ENCODE measurements at places on chromosomes 2 and 18.

- DNase-seq: peak; percentile 94
Measured at GRCh38 chr2:54065411-54065810, 50.0 kb upstream of the ACYP2 start.

DNA sequence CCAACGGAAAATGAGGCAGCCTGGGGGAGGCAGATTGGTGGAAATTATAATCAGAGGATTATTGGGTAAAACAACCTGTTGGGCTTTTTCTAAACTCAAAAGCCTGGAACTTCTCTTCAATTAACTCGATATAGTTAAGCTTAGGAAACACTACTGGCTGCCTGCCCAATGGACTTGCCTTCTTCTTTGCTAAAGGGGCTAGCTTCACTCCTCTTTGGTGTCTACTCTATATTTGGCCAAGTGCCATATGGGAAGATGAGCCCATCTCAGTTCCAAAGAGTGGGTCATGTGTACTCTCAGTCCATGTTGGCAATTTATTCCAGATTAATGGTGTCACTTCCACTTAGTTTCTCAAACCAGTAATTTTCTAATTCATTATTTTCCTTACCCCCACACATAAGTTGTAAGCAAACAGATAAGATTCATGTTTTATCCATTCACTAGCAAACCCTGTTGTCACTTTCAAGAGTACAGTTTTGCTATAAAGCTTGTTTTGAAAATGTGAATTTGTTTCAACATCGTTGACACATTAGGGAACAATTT is 34.3 kb downstream of the DARS1 start:
- no peak for DNase-seq

- no peak for DNase-seq
Measured at GRCh38 chr2:95240556-95240955, 33.2 kb downstream of the ZNF892 start.

- no peak for DNase-seq
Measured at GRCh38 chr2:88658881-88659537, 31.7 kb upstream of the EIF2AK3 start.

DNA sequence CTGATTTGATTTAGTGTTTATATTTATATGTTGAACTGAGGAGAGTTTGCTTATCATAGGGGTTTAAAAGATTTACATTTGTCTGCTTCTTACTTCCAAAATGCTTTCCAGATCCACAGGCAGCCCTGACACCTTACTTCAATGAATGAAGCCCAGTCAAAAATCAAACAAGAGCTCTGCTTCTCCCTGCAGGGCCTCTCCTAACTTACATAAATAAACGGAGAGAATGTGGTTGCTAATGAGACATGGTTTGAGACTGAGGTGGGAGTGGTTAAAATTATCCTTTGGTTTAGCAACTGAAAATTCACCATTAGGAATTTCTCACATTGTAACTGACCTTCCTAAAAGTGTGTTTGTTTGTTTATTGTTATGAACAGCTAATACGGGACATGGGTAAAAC is 612.3 kb upstream of the FANCL start:
- DNase-seq: peak; percentile 7

- no peak for DNase-seq
Measured at GRCh38 chr2:149409506-149409905, 79.1 kb downstream of the LYPD6 start.

- DNase-seq: no peak
Measured at GRCh38 chr18:13313006-13313686, 94.6 kb downstream of the LDLRAD4 start.

- no peak for DNase-seq
Measured at GRCh38 chr2:191374366-191374765, 129.2 kb downstream of the MYO1B start.

DNA sequence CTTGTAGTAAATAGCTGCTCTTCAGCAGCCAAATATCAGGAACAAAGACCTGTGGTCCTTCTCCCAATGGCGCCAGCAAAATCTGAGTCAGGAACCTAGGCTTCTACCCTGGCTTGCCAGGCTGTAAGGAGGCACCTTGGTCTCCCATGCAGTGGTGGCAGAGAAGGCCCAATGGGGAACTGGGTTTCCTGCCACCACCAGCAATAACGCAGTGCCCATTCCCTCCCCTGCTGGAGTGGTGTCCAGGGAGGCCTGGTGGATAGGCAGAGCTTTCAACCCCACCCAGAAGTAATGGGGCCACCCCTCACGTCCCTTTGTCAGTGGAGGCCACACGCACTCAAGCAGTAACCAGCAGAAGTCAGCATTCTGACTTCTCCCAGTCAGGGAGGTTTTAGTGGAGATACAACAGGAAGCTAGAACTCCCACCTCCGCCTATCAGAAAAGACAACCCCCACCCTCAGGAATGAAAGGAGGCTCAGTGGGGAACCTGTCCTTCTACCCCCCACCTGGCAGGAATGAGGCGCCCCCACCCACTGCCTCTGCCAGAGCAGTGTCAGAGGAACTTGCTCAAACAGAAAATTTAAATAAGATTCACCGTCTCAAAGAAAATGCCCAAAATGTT is 132.4 kb downstream of the COPS8 start:
- peak; percentile 82 for DNase-seq

- no peak for DNase-seq
Measured at GRCh38 chr2:168652997-168653921, 149.2 kb upstream of the NOSTRIN start.

DNA sequence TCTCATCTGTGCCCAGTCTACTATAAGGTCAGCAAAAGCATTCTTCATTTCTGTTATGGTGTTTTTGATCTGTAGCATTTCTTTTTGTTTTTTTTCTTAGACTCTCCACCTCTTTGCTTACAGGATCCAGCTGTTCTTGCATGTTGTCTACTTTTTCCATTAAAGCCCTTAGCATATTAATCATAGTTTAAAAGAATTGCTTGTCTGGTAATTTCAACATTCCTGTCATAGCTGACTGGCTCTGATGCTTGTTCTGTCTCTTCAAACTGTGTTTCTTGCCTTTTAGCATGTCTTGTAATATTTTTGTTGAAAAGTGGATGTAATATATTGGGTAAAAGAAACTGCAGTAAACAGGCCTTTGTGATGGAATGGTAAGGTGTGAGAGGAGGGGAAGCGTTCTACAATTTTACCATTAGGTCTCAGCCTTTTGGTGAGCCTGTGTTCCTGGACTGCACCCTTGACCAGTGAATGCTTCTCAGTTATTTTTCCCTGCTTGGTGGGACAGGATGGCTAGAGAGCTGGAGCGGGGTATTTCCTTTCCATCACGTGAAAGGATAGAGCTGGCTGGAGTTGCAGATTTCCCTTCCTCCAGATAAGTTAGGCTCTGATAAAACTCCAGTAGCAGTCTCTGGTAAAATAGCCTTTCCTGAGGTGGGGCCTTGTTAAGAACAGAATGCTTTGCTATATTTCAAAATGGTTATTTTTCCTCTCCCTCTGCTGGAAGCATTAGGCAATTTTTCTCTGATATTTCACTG is 65.4 kb downstream of the PLA2R1 start:
- DNase-seq: peak; percentile 74

DNA sequence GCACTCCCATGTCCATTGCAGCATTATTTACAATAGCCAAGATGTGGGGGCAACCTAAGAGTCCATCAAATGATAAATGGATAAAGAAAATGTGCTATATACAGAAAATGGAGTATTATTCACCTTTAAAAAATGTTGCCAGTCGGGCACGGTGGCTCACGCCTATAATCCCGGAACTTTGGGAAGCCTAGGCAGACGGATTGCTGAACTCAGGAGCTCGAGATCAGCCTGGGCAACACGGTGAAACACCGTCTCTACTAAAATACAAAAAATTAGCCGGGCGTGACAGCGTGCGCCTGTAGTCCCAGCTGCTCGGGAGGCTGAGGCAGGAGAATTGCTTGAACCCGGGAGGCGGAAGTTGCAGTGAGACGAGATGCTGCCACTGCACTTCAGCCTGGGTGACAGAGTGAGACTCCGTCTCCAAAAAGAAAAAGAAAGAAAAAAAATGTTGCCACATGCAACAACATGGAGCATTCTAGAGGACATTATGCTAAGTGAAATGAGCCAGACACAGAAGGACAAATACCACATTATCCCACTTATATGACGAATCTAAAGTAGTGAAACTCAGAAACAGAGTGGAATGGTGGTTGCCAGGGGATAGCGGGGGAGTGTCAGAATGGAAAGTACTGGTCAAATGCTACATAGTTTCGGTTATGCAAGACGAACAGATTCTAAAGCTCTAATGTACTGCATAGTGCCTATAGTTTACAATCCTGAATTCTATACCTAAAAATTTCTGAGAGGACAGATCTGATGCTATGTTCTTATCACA is 1385.6 kb upstream of the TMEFF2 start:
- no peak for DNase-seq

GRCh38 chr2:106034325-106034724 is 159.8 kb downstream of the UXS1 start:
- no peak for DNase-seq

GRCh38 chr2:235328991-235329390 is 164.9 kb upstream of the AGAP1 start:
- DNase-seq: no peak

- DNase-seq: no peak
Measured at GRCh38 chr2:44796771-44797170, 144.7 kb upstream of the SIX3 start.

GRCh38 chr2:118844261-118845004 is 3.0 kb downstream of the EN1 start:
- DNase-seq: peak; percentile 52

DNA sequence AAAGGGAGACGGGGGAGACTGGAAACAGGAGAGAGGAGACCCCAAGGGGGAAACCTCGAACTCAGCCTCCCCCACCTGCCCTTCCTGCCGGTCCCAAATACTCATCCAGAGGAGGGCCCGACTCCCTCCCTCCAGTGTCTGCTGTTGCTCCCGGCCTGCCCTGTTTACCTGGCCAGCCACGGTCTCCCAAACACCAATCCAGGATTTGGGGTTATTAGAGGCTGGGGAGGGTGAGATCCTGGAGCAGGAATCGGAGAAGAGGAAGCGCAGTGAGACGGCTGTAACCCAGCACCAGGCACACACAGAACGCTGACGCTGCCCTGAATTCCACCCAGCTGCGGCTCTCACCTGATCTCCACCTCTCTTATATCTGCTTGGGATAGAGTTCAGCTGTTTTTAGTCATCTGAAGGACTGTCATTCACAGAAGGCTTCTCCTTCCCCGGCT is 213.0 kb downstream of the TNS1 start:
- no peak for DNase-seq

DNA sequence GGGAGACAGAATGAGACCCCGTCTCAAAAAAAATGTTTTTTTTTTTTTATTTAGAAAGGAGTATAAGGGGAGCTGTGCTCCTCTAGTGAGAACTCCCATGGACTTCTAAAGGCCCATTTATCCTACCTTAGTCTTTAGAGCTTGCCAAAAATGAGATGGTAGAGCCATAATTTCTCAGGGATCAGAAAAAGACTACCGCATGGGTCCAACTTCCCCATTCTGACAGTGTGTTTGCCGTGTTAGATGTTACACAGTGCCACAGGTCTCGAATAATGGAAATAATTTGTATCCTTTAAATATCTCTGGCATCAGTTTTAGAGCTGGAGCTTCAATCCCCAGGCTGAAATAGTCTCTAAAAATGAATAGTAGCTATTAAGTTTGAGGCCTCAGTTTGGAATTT is 6.0 kb upstream of the SLC39A10 start:
- no peak for DNase-seq

DNA sequence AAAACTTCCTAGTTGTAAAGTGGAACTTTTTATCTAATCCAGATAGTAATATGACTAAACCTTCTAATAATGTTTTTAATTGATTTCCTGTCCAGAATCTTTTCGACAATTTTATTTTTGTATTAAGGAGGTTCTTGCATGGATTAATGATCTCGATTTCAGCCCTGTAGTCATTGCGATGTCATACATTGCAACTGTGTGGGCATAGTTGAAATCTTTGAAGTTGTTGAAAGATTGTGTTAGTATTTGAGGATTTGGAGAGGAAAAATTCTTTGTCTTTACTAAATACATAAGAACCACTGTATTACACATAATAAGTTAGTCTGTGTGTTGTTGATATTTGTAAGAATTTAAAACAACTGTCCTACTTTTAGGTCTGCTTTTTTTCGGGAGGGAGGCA is 31.1 kb downstream of the ACSL3 start:
- peak; percentile 29 for DNase-seq

- DNase-seq: no peak
Measured at GRCh38 chr2:28021898-28022297, 131.4 kb downstream of the BABAM2 start.

DNA sequence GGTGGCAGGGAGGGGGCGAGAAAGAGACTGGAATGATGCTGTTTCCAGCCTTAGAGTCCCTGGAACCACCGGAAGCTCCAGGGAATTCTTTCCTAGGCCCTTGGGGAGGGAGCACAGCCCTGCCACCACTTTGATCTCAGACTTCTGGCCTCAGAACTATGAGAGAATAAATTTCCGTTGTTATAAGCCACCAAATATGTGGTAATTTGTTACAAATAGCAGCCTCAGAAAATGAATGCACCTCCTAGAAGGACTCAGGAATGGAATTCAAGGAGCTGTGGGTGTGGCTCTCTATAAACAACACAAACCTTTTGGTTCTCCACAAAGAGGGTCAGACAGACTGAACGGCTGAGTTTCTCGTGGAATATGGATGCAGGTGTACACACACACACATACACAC is 144.5 kb downstream of the ACKR3 start:
- peak; percentile 53 for DNase-seq

DNA sequence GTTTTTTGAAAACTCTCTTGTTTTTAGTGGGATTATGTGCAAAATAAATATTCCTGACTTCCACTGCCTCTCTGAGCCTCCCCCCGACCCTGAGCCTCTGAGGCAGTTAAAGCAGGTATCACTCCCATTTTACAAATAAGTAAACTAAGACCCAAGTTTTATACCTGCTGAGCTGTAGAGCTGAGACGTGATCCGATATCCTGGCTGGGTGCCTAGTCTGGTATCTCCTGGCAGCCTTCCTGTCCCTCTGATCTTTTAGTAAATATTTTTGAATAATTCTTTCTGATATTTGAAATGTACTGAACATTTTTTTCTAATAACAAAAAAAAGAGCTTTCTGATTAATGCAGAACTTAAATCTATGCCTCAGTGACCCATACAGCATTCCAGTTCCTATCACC is 108.3 kb upstream of the NOSTRIN start:
- DNase-seq: no peak

- no peak for DNase-seq
Measured at GRCh38 chr2:78779761-78780160, 245.7 kb upstream of the REG3G start.

- DNase-seq: no peak
Measured at GRCh38 chr2:241850544-241851324, 8.0 kb downstream of the PDCD1 start.

- DNase-seq: no peak
Measured at GRCh38 chr18:76892832-76893231, 70.5 kb downstream of the ZNF236 start.

GRCh38 chr2:112773556-112773955 is 9.1 kb upstream of the CKAP2L start:
- no peak for DNase-seq

Data from fibroblast of skin of scalp (primary cell).